ENCODE measurements at places on chromosomes 3 and 15.

GRCh38 chr15:47331829-47332393, 385.4 kb upstream of the SEMA6D start:
- peak; percentile 81 for ATAC-seq

- ATAC-seq: no peak
These were observed 5.6 kb upstream of the LRRC34 start for GRCh38 chr3:169818316-169818715.

GRCh38 chr3:120071259-120071658, 23.0 kb downstream of the GSK3B start:
- no peak for ATAC-seq

DNA sequence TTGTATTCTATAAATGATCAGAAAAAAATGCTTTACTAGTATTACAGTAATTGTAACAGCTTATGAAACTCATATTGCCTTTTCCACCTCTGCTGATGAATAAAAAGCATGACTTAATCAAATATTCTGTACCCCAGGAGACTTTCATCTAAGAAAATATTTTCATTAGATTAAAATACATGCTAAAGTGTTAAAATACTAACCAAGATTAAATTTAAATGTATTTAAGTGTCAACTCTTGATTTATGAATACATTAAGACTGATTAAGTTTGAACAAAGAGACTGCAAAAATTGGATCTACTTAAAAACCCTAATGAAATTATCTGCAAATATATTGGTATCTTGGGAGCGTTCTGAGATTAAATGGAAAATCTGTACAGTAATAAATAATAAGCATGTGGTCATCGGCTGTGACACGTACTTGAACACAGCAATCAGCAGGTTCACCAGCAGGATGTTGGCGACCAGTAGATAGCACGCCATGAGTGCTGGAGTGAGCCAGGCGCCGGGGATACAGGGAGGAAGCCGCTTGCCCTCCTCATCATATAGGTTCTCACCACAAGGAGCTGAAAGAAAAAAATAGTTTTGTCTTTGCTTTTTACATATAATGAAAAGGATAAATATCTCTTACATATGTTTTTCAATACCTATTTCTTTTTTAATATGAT, 36.6 kb upstream of the MTMR10 start:
- ATAC-seq: peak; percentile 83

GRCh38 chr3:193465992-193466608, 87.5 kb upstream of the ATP13A5 start:
- no peak for ATAC-seq

DNA sequence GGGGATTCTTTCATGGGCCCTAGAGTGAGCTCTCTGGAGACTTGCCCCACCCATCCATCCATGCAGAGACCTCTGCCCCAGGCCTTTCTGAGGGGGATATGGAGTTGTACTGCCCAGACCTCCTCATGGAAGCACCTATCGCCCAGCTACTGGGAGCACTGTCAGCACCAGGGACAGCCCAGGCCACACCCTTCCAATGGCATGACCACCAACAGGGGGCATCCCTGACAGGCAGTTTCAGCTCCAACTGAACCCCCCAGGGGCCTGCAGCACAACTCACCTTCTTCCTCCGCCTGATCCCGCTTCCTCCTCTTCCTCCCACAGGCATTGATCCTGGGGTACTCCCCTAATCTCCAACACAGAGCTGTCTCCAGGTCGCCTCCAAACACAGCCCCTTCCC, 21.8 kb downstream of the MRPS11 start:
- no peak for ATAC-seq

GRCh38 chr3:73729969-73730440, 105.3 kb upstream of the PDZRN3 start:
- peak; percentile 62 for ATAC-seq

- ATAC-seq: no peak
These were observed 738.3 kb upstream of the CFAP20DC start for GRCh38 chr3:59788133-59788532.

DNA sequence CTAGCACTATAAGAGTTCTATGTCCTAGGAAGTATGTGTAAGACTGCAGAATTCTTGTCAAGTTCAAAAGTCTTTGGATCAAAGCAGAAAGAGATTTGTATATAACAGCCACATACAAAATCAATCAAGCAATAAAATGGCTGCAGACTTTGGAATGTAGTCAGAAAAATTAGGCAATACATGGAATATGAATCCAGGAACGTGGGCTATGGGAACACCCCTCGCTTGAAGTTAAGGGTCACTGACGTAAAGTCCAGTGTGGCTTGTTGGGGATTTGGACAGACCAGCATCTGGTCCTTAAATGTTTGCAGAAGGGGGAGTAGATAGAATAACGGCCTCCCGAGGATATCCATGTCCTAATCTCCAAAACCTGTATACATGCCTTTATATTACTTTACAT, 178.6 kb downstream of the ADAMTS9 start:
- no peak for ATAC-seq

DNA sequence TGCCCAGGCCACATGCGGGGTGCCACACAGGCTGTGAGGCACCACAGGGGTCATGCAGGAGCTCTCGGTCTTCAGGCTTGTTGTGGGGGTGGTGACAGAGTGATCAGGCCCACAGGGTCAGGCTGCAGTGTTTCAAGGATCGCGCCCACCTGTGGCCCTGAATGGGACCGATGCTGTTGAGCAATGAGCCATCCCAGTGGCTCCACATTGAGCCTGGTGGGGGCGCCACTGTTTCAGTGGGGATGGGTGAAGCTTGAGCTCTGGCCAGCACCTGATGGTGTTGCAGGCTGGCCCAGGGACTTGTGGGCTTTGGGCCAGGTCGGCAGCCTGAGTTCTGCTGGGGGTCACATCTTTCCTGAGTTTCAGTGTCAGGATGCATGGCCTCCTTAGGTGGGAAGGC, 230.1 kb downstream of the UBE3A start:
- no peak for ATAC-seq

DNA sequence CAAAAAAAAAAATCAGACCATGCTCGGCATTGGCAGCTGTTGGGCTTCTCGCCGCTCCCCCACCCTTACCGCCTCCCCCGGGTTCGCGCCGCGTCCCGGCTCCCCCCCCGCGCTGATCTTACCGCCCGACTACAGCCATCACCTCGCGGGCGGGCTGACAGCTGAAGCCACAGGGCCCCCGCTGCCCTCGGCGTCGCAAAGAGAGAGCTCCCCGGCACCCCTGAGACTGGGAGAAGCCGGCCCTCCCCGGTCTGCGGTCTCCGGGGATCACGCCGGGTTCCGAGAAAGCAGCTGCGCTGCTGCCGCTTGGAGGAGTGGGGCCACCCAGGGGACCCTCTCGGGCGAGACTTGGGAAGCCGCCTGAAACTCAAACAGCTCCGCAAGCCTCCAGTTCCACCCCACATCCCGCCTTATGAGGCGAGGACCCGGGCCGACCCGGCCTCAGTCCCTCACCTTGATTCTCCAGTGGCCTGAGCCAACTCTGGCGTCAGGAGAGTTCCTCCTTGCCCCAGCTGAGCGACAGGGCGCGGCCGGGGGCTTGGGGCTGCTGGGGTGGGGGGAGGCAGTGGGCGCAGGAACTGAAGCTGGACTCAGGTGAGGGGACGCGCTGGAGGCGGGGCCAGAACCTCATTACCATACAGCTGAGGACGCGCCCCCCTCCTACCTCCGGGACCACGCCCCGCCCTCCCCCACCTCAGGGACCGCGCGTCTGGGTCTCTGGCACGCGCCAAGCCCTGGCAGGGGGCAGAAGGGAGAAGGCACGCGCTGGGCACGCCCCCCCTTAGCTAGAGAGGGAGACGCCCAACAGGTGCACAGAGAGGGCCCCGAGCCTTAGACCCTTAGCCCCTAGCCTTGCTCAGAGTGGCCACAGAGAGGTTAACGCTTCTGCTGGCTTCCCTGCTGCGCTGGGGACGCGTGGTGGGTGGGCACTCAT, 1.0 kb upstream of the DLL4 start:
- no peak for ATAC-seq

DNA sequence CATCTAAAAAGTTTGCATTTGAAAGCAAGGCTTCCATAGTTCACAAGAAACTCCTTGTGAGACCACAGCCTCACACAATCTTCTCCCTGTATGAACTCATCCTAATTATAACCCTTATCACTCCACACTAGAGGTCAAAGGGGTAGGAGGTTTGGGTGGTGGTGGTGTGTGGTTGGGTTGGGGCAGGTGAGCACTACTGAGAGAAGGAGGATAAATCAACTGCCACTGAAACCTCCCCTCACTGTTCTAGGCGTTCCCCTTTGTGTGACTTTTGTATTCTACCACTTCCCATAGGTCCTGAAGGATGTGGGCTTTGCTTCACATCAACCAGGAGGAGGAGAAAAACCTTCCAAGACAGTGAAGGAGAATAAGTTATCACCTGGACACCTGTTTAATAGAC, 6.4 kb upstream of the AGBL1 start:
- ATAC-seq: no peak

GRCh38 chr3:138373736-138374094, 25.3 kb downstream of the MRAS start:
- no peak for ATAC-seq

GRCh38 chr15:37900326-37901221, 33.9 kb upstream of the TMCO5A start:
- peak; percentile 48 for ATAC-seq

GRCh38 chr3:29453284-29454001, 172.6 kb downstream of the RBMS3 start:
- peak; percentile 69 for ATAC-seq

- peak; percentile 51 for ATAC-seq
These were observed 50.1 kb downstream of the SUMF1 start for GRCh38 chr3:4416961-4417360.

- ATAC-seq: no peak
These were observed 1.2 kb downstream of the LPCAT4 start for GRCh38 chr15:34365836-34366235.

DNA sequence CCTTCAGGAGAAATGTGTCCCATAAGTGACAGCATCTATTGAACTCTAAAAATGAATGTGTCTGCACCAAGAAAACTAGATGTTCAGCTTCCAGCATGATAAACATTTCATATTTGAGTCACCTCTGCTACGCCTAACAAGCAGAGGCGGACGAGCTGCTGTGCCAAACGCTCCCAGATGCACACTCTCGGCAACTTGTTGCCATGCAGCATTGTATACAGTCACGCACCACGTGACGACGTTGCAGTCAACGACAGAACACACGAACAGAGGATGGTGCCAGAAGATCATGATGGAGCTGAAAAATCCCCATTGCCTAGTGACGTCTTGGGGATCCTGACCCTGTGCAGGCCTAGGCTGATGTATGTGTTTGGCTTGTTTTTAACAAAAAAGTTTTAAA, 137.5 kb downstream of the XXYLT1 start:
- ATAC-seq: peak; percentile 78

DNA sequence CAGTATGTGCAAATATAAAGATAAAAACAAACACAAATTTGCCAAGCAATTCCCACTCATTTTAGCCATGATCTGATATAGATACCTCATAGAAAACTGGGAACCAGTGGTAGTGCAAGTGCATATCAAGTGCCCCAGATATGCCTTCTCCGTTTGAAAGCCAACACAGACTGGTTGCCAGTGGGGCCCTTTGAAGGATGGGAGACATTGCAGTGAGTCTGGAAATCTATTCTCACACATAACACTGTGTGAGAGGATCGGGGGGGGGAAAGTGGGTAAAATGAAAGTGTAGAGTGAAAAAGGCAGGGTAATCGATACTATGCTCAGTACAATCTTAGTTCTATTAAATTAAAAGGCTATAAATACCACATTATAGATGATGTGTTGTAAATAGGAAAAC, 83.0 kb downstream of the CBLB start:
- no peak for ATAC-seq

DNA sequence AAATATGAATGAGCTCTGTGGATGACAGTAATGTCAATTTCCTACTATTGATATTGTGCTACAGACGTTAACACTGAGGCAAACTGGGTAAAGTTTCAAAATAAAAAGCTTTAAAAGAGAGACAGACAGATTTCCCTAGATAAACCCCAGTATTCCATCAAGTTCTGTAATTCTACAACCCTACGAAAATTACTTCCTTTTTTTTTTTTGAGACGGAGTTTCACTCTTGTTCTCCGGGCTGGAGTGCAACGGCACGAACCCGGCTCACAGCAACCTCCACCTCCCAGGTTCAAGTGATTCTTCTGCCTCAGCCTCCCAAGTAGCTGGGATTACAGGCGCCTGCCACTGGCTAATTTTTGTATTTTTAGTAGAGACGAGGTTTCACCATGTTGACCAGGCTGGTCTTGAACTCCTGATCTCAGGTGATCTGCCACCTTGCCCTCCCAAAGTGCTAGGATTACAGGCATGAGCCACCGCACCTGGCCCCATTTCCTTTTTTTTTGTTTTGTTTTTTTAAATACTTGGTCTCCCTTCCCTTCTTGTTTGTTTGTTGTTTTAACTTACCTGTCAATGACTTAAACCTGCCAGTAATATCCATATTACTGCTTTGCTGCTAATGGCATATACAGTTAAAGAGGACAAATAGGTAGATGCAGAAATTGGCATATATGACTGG, 57.2 kb downstream of the CBLB start:
- ATAC-seq: no peak

DNA sequence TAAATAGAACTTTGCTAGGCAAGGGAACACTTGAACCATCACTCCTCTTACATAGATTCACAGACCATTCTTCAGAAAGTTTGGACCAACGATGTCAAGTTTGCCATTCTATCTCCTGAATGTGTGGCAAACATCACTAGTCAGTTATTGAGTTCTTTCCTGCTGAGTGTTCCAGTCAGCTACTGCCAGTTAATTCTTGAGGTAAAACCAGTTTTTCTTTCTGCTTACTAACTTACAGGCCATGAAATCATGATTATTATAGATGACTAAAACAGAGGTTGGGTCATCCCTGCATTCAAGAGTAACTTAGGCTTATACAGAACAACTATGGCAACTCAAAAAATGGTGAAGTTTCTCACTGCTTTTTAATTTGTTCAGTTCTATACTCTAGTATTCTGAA, 88.2 kb downstream of the AP4E1 start:
- ATAC-seq: no peak

GRCh38 chr3:36765104-36765503, 751 bp upstream of the DCLK3 start:
- ATAC-seq: no peak

GRCh38 chr3:195208183-195208582, 62.8 kb downstream of the XXYLT1 start:
- no peak for ATAC-seq

DNA sequence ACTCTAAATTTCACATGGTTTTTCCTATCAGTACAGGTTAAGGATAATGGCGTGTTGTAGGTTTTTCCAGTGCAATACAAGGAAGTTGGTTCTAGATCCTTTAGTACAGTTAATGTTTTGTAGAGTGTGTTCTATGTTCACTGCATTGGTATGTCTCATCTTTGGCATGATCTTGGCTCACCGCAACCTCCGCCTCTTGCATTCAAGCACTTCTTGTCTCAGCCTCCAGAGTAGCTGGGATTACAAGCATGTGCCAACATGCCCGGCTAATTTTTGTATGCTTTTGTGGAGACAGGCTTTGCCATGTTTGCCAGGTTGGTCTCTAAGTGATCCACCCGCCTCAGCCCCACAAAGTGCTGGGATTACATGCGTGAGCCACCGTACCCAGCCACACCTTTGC, 30.4 kb downstream of the SNRPN start:
- no peak for ATAC-seq

DNA sequence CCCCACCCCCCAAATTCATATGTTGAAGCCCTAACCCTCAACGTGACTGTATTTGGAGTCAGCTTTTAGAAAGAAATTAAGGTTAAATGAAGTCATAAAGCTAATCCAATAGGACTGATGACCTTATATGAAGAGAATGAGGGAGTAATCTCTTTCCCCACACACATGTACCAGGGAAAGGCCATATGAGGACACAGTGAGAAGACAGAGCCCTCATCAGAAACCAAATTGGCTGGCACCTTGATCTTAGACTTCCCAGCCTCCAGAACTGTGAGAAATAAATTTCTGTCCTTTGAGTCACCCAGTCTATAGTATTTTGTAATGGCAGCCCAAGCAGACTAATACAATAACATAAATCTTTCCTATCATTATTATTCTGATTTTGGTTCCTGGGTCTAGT, 194.7 kb upstream of the NANOGP8 start:
- no peak for ATAC-seq
